Natural killer cell treated with Interleukin-12 subunit alpha and Interleukin-12 subunit beta and Interleukin-15 and Interleukin-18, amount 100 ng/mL, for 72 hours (primary cell): ENCODE measurements at places on chromosomes 4 and X.

DNA sequence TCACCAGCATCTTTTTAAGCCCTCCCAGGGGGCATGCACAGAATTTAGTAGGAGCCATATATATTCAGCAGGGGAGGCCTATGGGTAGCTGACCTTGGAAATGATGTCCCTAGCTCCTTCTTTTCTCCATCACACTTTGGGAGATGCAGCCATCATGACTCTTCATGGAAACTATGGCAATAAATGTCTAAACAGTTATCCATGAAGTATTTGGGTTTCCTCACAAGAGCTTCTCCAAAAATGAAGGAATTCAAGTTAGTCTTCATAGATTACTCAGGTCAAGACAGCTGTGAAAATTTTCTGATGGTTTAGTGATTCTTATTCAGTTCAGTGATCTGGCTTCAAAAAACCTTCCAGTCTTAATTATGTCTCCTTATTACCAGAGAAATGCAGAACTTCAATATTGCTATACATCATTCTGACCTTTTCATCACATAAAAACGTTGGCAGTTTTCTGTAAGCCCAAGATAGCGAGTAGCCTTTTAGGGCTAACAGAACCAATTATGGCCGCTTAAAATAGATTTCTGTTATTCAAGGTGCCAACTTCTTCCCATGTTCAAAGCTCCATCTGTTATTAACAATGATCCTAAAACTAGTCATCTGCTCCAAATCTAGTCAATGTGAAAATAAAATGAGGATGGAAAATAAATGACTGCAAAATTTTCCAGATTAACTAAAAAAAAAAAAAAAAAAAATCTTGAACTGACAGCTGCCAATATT, 52.5 kb downstream of the TMEM156 start:
- DNase-seq = no peak

- no peak for DNase-seq
Measured at GRCh38 chr4:111991797-111992196, 153.5 kb upstream of the FAM241A start.

GRCh38 chrX:154019061-154019621, 561 bp downstream of the IRAK1 start:
- no peak for DNase-seq

DNA sequence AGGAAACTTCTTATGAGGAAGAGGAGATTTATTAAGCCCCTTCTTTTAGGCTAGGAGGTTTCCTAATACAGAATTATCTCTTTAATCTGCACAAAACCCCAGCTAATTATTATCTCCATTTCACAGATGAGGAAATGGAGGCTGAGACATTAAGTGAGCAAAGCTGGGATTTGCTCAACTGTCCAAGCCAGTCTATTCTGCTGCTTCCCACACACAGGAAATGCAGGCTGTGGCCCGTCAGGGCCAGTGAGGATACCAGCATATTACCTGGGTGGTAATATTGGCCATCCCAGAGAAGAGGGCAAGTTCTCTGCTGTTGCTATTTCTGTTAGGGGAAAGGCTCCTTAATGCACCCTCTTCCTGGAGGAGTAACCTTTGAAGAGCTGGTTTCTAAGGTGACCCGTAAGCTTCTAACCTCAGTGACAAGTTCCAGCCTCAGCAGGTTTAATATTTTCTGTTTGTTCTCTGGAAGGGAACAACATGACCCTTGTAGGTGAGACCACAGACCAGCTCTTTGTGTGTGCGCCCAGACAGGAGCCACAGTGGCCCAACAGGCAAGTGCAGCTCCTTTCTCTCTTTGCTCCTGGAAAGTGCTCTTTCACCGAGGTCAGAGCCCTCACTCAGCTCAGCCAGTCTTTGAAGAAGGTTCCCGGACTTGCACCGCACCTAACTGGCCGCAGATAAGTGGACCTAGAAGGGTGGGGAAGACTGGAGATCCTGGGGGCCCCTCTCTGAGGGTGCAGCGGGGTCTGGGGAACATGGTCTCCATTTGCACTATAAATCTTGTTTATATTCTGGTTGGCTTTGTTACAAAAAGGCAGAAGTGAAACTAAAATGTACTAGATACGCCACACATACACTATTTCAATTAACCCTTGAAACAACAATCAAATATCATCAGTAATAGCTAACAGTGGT, 35.5 kb downstream of the TBC1D9 start:
- no peak for DNase-seq

DNA sequence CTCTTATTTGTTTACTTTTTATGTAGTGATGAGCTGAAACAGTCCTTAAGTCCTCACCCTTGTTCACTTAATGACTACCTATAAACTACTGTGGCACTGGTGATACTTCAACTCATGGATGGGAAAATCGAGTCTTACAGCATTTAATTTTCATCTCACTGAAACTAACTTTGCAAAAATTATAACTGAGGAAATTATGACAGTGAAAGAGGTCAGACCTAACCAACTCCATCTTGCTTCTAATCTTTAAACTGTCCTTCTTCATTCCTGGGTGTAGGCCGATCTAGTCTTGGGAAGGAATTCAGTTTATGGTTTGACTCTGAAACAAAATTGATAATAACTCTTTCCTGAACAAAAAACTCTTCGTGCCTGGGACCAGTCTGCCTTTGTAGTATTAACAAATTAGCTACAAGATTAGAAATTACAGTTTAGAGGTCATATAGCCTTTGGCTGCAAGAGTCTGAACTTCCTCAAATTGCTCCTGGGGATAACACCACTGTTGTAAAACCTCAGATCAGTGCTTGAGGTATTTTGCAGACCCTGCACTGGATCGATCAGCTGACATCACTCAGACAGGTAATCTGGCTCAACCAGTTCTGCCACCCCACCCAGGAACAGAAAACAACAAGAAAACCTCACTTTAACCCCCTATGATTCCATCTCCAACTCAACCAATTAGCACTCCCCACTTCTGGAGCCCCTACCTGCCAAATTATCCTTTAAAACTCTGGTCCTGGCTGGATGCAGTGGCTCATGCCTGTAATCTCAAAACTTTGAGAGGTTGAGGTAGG, 995.7 kb upstream of the PRKX start:
- no peak for DNase-seq

DNA sequence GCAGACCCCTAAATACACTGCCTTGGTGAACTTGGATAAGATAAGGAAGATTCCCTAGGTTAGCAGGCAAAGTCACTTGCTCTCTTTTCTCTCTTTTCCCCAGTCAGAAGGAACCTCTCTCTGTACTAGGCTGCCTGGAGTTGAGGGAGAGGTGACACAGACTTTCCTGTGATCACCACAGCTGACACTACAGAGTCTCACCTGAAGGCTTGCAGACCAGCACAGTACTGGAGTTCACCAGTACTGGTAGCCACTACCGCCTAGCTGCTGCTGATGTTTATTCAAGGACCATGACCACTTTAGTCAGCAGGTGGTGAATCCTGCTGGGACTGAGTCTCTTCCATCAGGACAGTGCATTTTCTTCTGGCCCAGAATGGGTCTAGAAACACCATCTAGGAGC, 63.3 kb downstream of the PTPN13 start:
- DNase-seq = no peak

GRCh38 chr4:42104521-42104920, 47.9 kb downstream of the BEND4 start:
- no peak for DNase-seq

DNA sequence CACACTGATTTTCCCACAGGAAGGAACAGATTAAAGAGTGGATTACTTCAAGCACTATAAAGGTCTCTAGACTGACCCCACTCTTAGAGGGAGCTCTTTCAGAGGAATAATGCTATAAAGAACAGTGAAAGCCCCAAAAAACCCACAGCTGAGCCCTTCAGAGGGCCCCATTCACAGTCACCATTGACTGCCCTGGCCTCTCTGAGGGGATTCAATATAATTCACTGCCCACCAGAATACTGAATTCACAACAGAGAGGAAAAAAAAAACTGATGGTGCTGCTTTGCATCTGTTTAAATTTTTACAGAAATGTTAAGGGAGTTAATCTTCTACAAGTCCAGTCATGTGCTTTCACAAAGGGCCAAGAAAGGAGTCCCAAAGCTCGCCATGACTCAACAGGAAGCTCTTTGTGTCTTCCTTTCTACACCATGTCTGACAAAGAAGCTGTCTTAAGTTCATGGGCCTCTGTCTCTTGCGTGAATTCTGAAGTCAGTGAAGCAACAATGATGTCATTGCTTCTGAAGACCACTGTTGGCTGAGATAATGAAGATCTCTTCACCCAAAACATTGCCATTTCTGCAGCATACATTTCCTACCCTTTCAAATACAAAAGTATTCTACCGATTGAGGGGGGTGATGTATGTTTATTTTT, 174.9 kb downstream of the ADAMTS3 start:
- no peak for DNase-seq

DNA sequence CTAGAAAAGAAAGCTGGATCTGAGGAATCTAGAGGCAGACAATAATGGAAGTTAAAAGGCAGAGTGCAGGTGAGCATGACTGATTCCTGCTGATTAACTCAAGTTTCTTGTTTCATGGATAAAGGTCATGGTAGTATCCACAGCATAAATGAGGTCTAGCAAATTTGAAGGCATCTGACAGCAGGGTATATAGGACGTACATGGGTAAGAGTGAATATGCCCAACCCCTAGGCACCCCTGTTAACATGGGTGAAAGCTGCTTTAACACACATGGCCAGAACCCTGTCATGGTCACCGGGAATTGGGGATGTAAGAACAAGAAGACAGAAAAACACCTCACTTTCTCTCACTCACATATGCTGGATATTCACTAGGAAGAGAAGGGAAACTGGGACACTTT, 25.0 kb downstream of the NLRP2B start:
- no peak for DNase-seq

DNA sequence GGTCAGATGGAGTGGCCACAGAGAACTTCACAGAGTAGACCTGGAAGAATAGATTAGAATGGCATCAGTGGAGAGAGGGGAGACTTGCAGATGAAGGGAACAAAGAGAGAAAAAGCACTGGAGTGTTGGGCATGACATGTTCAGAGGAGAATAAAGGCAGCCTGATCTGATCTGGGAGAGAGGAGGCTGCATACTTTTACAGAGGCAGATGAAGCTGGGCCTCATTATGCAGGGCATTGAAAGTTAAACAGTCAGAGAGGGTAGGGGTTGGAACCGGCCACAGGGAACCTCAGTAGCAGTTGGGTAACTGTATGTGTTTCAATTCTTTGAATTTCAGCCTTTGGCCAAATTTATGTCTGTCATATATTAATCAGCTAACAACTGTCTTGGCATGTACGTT, 61.2 kb downstream of the SH3BGRL start:
- no peak for DNase-seq

GRCh38 chr4:111712093-111712677, 433.1 kb upstream of the FAM241A start:
- DNase-seq = no peak

DNA sequence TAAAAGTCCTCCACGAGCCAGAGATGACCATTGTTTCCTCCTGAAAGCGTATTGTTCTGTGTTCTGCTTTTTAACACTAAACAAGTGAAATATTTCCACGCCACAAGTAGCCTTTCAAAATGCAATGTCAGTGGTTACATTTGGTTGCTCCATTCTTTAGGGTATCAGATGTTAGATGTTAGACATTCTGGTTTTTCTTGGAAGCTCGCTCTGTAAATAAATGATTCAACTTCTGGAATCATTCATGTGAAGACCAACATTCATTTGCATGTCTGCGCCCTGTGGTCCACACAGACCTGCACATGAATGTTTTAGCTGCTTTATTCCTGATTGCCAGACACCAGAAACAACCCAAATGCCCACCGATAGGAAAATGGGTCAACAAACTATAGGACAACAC, 38.0 kb upstream of the HELT start:
- DNase-seq = no peak

DNA sequence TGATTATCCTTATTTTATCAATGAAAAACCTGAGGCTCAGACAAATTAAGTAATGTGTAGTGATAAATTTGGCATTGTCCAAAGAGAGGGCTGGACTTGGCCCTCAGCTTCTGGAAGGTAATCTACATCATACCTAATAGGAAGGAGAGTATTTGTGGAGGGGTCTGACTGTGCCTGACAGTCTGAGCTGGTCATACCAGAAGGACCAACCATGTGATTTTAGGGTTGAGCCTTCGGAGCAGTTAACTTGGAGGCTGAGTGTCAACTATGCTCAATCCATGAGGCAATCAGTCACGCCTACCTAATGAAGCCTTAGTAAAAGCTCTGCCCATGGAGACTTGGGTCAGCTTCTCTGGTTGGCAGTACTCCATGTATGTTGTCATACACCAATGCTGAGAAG, 136.4 kb downstream of the CPE start:
- DNase-seq = no peak

- no peak for DNase-seq
Measured at GRCh38 chrX:109360301-109360700, 121.6 kb downstream of the GUCY2F start.

DNA sequence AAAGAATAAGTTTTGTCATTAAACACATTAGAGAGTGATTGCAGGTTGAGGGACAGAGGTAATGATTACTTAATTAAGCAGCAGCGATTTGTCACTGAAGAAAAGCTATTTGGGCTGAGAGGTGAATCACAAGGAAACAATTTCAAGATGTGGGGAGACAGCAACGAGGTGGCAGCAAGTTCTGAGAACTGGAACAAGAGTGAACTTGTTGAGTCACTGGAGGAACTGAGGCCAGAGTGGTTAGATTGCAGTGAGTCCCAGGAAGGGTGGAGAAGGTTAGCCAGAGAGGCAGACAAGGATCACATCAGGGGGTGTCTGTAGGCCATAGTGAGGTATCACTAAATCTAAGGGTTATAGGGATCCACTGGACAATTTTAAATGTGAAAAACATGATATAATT, 57.9 kb upstream of the TMPRSS11A start:
- DNase-seq = no peak

DNA sequence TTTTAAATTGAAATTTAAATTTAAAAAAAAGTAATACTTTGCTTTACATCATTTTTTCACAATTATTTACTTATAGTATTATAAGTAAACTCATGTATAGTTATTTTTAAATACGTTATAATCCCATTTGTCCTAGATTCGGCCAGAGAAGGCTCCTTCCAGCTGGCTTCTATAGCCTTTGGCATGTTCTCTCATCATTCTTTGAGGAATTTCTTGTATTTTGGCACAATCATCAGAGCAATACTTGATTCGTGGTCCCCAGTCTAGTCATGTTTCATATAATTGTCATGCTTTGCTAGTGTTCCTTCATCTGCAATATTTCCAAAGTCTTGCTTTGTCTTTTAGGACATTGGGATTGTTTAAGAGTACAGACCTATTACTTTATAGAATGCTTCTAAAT, 1037.9 kb upstream of the AGA start:
- DNase-seq = no peak

DNA sequence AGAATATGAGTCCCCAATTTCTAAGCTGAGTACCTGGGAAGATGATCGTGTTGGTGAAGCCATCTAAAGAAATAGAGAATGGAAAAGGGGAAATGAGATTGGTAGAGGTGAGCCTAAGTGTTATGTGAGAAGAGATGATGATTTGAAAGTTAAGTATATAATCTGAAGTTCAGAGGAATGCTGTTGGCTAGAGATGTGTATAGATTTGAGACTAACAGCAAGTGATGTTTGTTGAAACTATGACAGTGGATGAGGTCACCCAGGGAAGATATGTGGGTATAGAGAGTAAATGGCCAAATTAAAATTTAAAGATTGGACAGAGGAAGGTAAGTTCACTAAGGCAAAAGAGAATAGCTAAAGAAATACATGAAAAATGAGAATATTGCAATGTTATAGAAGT, 324.2 kb downstream of the MAPK10 start:
- no peak for DNase-seq
